Uterine smooth muscle cell (primary cell): ENCODE measurements at places on chromosomes 1 and 21. TPM values are rescaled to one million over a fixed set of nuclear protein-coding genes. Genes with fewer than 3 reads are reported as not detected.

Gene TCEA3
- total RNA-seq: 6.8 and 10.4 TPM in 2 replicates

Gene SPRR1A
- not detected in 2 replicates for total RNA-seq

Gene HPDL
- total RNA-seq: 0.62 and 3.0 TPM in 2 replicates

Gene CLCA2
- total RNA-seq: 0.11 and 0.25 TPM in 2 replicates

Gene CHD5
- total RNA-seq: 0.11 and 0.12 TPM in 2 replicates

Gene RIMKLA
- under 0.01 and 0.12 TPM in 2 replicates for total RNA-seq

Gene PCAT6
- not detected in 2 replicates for total RNA-seq

Gene TAL1
- total RNA-seq: 0.11 TPM in 1 of 2 replicates, not detected in the other

Gene CYP2J2
- total RNA-seq: 0.12 and 0.33 TPM in 2 replicates

Gene CA14
- 0.11 TPM in 1 of 2 replicates, not detected in the other for total RNA-seq

Gene RGS7
- 0.62 and 0.77 TPM in 2 replicates for total RNA-seq

Gene TOMM20
- 94.8 and 102 TPM in 2 replicates for total RNA-seq

Gene CRP
- not detected in 2 replicates for total RNA-seq

Gene CDC42
- total RNA-seq: 340 and 543 TPM in 2 replicates

Gene CD52
- total RNA-seq: not detected in 2 replicates

Gene HENMT1
- total RNA-seq: 1.7 and 2.4 TPM in 2 replicates

Gene LCE2A
- total RNA-seq: 0.25 and 2.2 TPM in 2 replicates

Gene PLD5
- under 0.01 and 0.11 TPM in 2 replicates for total RNA-seq

Gene TPTE
- total RNA-seq: not detected in 2 replicates

Gene ETV3L
- total RNA-seq: not detected in 2 replicates

Gene MPC2
- 34.7 and 35.0 TPM in 2 replicates for total RNA-seq

Gene POU3F1
- not detected in 2 replicates for total RNA-seq

Gene MTARC2
- 1.5 and 2.7 TPM in 2 replicates for total RNA-seq

Gene MYBPH
- total RNA-seq: 0.11 and 0.75 TPM in 2 replicates

Gene C1QA
- not detected in 2 replicates for total RNA-seq

Gene RHOU
- 2.1 and 2.4 TPM in 2 replicates for total RNA-seq

Gene TCHHL1
- not detected in 2 replicates for total RNA-seq

Gene RHBDL2
- total RNA-seq: 0.25 and 0.77 TPM in 2 replicates

Gene OR10J1
- 0.25 TPM in 1 of 2 replicates, not detected in the other for total RNA-seq

Gene SLC25A34
- 0.44 and 0.62 TPM in 2 replicates for total RNA-seq

Gene ST6GALNAC3
- 0.37 and 0.44 TPM in 2 replicates for total RNA-seq

Gene GBP1
- 19.8 and 27.7 TPM in 2 replicates for total RNA-seq

Gene PLA2G2F
- not detected in 2 replicates for total RNA-seq

Gene NDUFS2
- 197 and 198 TPM in 2 replicates for total RNA-seq

Gene PRR9
- total RNA-seq: 0.12 and 1.2 TPM in 2 replicates

Gene NR1I3
- not detected in 2 replicates for total RNA-seq

Gene NCMAP
- not detected in 2 replicates for total RNA-seq

Gene DCST1
- total RNA-seq: not detected in 2 replicates

Gene HFM1
- 0.55 and 0.87 TPM in 2 replicates for total RNA-seq

Gene ZMPSTE24
- 83.4 and 93.2 TPM in 2 replicates for total RNA-seq

Gene S100A16
- total RNA-seq: 242 and 566 TPM in 2 replicates

Gene PHGDH
- 209 and 321 TPM in 2 replicates for total RNA-seq

Gene CHODL
- total RNA-seq: 0.11 TPM in 1 of 2 replicates, not detected in the other

Gene SH2D2A
- 0.25 TPM in 1 of 2 replicates, not detected in the other for total RNA-seq

Gene CCNL2
- total RNA-seq: 125 and 147 TPM in 2 replicates

Gene PIGP
- 2.9 and 4.1 TPM in 2 replicates for total RNA-seq

Gene TMEM9
- total RNA-seq: 141 and 156 TPM in 2 replicates

Gene PM20D1
- total RNA-seq: not detected in 2 replicates

Gene SLC45A3
- total RNA-seq: 1.9 and 2.0 TPM in 2 replicates

Gene ZNF593OS
- not detected in 2 replicates for total RNA-seq

Gene PDE4DIP
- 136 and 222 TPM in 2 replicates for total RNA-seq
